Kidney epithelial cell (primary cell): ENCODE measurements at places on chromosomes 2 and 18. TPM values are rescaled to one million over a fixed set of nuclear protein-coding genes. Genes with fewer than 3 reads are reported as not detected.

The CHRNG gene
- total RNA-seq: not detected in 2 replicates

The ERICH2 gene
- 0.50 and 0.89 TPM in 2 replicates for total RNA-seq

The MERTK gene
- 2.7 and 4.1 TPM in 2 replicates for total RNA-seq

The SAG gene
- total RNA-seq: not detected in 2 replicates

The RTP5 gene
- not detected in 2 replicates for total RNA-seq

The EML6 gene
- total RNA-seq: 0.63 and 4.7 TPM in 2 replicates

The TXNDC2 gene
- not detected in 2 replicates for total RNA-seq

The ZFAND2B gene
- 44.3 and 48.2 TPM in 2 replicates for total RNA-seq

DNA sequence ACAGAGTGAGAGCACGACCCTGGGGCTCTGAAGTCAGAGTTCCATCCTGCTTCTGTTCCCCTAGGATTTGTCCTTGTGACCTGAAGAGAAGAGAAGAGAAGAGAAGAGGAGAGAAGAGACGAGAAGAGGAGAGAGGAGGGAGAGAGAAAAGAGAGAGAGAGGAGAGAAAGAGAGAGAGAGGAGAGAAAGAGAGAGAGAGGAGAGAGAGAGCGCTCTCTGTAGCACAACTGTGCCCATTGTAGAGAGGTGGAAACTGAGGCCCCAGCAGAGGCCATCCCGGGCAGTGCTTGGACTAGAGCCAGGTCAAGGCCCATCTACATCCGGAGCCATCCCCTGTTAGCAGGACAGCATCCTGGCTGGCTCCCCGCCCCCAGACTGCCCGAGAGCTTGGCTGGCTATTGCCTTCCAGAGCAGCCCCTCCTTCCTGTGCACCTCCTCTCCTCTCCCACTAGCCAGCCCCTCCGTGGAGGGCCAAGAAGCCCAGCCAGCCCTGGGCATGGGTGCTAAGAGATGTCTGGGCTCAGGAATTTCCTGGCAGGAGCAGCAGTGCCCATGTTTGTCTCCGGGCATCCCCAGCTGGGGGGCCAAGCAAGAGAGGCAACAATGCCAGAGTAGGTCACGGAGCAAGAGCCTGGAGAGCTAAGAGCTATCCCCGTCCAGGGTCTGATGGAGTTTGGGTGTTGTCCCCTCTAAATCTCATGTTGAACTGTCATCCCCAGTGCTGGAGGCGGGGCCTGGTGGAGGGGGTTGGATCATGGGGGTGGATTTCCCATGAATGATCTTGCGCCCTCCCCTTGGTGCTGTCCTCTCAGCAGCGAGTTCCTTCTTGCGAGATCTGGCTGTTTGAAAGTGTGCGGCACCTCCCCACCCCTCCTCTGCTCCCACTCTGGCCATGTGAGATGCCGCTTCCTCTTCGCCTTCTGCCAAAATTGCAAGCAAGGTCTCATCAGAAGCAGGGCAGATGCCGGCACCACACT lies 18.2 kb upstream of the GPR55 start:
- DNase-seq: no peak

DNA sequence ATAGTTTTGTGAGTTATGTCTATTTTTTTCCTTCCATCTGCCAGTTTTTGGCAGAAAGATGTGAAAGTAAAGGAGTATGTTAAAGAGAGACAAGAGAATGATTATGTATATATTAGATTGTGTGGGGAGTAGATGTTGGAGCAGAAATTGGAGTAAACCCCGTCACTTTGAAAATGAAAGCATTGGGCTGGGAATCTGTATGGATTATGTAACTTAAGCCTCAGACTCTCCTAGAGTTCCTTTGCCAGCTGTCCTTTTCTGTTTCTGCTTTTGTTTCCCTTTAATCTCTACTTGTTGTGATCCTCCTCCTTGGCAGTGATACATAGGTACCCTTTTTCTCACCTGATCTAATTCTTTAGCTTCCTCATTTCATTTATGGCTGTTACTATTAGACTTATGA lies 19.2 kb downstream of the CCDC138 start:
- no peak for DNase-seq

DNA sequence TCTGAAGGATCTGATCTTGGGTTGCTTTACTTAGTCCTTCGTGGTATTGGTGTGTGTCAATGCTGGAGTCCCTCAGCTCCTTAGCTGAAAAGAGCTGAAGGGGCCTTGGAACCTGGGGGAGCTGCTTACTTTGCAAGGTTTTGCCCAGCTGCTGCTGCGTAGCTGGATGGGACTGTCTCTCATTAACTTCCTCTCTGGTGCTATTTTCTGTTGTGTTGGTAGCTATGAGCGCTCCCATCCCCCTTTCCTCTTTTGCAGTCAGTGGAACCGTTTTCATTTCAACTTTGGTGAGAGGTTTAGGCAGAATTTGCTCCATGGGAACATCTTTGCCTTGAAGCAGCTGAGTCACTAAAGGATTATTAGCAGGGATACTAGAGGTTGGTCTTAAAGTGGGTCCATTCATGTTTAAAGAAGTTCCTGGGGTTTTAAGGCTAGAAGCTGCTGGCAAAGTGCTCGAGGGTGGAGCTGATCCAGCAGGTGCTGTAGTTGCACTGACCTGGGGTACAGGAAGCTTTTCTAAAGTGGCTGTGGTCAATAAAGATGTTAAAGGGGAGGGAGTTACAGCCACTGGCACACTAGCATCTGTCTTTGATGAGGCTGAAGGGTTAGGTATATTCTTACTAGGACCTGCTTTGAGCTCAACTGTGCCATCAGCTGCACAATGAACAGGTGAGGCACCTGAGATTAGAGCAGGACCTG lies 69.9 kb upstream of the DTNB start:
- no peak for DNase-seq

DNA sequence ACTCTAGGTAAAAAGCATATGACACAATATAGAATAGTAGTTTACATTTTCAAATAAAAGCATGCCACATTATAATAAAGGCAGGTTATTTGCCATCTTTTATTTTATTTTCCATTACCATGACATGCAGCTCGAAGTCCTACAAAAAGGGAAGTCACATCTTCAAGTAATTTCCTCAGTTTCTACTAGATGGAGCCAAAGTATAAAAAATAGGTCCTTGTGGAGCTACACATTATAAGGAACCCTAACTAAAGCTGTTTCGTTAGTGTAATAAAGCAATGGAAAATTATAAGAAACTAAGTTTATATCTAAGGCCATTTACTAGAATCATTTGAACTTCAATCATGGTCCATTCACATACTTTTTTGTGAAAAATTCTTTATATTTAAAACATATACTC lies 674.5 kb downstream of the KCNJ3 start:
- DNase-seq: no peak

- DNase-seq: no peak
These were observed at the start of gene B4GALT6 for GRCh38 chr18:31684279-31685096. Gene B4GALT6 (minus strand): TSS chr18:31684581. CDS start chr18:31684426, 155 bp downstream.

- DNase-seq: peak; percentile 47
These were observed 412.1 kb upstream of the MYT1L start for GRCh38 chr2:2743164-2743571.

- DNase-seq: no peak
These were observed 164.4 kb downstream of the PRPF40A start for GRCh38 chr2:152552888-152553287.

- no peak for DNase-seq
These were observed 37.0 kb downstream of the CTIF start for GRCh38 chr18:48575658-48576456.

DNA sequence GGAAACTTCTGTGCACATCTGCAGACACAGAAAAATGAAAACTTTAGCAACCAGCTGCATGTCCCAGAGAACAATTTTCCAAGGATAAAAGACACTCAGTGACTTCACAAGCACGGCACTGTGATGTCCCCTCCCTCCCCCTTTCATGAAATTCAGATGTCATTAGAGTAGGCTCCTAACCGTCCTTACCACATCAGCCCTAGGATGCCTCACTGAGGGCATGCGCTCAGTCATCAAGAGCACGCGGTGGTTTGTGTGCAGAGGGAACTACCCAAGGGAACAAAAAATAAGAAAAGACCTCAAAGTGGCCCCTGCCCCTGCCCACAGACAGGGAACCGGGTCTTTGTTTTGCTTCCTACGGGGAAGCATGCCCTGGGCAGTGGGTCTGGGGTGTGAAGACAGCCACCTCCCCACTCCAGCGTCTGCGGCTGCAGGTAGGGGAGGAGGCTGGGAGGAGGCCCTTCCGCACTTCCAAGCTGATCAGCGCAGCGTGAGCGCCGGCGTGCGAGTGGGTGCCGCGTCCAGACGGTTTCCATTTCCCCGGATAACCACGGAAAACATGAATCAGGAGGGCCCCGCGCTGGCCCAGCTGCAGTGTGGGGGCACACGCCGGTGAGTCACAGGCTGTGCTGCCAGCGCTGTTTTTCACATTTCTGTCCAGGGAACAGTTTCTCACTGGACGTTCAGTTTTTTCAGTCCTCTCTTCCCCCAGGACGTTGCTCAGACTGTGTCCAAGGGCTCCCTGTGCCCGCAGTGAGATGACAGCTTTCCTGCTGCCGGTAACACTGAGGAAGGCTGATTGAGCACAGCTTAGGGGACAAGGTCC lies 70.6 kb downstream of the COPS8 start:
- DNase-seq: peak; percentile 35

DNA sequence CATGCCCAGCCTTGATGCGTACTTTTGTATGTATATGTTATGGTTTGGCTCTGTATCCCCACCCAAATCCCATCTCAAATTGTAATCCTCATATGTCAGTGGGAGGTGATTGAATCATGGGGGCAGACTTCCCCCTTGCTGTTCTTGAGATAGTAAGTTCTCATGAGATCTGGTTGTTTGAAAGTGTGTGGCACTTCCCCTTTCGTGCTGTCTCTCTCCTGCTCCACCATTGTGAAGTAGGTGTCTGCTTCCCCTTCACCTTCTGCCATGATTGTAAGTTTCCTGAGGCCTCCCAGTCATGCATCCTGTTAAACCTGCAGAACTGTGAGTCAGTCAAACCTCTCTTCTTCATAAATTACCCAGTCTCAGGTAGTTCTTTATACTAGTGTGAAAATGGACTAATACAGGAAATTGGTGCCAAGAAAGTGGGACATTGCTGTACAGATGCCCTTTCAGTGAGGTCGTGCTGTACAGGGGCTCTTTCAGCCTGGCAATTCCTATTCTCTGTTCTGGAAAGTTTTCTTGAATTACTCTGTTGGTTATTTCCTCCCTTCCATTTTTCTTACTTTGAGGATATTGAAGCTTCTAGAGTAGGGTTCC lies 38.2 kb downstream of the KCMF1 start:
- DNase-seq: no peak

- DNase-seq: no peak
These were observed 130.8 kb upstream of the MSH6 start for GRCh38 chr2:47652061-47652690.

DNA sequence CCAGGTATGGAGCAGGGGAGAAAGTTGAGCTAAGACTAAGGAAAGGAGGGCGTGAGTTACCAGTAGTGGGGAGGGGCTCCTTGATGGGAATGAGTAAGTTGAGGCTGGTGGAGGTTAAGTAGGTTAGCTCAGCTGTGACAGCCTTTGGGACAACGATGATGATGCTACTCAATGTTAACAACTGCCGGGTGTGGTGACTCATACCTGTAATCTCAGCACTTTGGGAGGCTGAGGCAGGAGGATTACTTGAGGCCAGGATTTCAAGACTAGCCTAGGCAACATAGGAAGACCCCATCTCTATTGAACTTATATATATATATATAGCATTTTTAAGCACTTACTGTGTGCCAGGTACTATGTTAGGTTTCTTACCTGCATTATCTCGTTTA lies 48.4 kb downstream of the HK2 start:
- DNase-seq: no peak

DNA sequence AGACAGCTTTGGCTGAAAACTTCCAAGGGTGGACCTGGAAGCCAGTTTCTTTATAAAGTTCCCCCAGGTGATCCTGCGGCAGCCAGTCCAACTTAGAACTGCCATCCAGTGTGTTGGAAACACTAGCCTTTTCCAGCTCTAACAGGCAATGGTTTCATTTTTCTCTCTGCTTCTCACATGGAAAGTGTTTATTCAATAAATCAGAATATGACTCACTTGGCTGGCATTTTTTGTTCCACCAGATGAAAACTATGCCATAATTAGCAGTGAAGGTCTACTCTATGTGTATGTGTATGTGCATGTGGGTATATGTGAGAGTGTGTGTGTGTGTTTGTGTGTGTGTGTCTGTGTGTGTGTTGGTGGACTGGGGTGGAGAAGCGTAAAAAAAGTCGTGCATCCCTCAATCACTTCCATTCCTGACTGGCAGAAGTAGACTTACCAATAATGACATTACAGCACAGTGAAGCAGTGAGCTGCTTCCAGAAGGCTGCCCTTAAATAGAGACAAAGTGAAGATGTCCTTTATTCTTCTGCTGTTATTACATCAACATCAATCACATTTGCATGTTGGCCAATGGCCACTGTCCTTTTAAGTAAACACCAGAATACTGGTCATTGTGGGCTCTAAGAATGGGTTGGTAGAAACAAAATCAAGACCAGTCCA lies 90.9 kb upstream of the SETBP1 start:
- no peak for DNase-seq

DNA sequence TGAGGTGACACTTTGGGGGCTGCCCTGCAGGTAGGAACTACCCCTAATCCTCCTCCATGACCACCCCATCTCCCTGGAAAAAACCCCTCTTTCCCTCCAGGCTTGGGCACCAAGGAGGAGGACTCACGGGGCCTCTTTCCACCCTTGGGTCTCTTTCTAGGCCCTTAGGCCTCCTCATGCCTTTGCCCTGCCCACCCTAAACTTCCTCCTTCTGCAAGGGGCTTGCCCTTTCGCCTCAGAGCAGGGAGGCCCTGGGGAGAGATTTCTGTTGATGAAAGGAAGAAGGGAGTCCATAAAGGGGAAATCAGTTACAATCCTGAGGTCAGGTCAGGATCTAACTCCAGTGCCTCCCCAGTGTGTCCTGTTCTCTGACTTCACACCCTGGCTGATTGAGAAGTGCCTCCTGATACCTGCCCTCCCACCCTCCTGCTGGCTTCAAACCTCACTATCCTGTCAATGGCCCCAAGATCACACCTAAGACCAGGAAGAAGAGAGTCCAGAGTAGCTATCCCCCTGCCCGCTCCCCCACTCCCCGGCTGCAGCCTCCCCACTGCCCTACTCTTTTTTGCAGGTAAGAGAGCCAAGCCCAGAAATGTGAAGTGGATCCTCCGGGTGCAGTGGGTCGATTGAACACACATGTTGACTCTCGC lies 16.7 kb upstream of the TNS1 start:
- no peak for DNase-seq

GRCh38 chr2:180364719-180365118 lies 357.6 kb upstream of the CWC22 start:
- DNase-seq: no peak

DNA sequence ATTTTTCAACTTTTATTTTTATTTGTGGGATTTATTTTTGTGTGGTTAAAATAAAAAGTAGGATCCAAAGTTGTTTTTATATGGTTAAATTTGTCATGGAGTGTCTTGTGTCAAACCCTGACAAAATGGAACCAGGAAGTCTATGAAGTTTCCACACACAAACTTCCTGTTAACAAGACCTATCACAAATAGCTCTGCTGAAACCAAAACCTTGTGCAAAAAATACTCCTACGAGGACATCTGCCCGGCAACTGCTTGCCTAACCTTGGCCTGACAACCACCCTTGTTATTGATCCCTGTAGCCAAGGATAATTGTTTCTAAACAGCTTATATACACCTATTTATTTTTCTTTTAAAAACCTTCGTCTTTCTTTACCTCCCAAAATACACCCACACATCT lies 389.6 kb downstream of the TRIB2 start:
- no peak for DNase-seq

- DNase-seq: no peak
These were observed 90.2 kb downstream of the CABLES1 start for GRCh38 chr18:23225503-23225902.

GRCh38 chr2:38243186-38243880 lies 133.7 kb downstream of the ATL2 start:
- no peak for DNase-seq
